ENCODE measurements at places on chromosomes 6 and 20.

GRCh38 chr20:61776491-61777075 is 289.1 kb downstream of the TAF4 start:
- DNase-seq, result no peak

GRCh38 chr6:84836366-84836765 is 72.0 kb upstream of the TBX18 start:
- DNase-seq, result no peak

DNA sequence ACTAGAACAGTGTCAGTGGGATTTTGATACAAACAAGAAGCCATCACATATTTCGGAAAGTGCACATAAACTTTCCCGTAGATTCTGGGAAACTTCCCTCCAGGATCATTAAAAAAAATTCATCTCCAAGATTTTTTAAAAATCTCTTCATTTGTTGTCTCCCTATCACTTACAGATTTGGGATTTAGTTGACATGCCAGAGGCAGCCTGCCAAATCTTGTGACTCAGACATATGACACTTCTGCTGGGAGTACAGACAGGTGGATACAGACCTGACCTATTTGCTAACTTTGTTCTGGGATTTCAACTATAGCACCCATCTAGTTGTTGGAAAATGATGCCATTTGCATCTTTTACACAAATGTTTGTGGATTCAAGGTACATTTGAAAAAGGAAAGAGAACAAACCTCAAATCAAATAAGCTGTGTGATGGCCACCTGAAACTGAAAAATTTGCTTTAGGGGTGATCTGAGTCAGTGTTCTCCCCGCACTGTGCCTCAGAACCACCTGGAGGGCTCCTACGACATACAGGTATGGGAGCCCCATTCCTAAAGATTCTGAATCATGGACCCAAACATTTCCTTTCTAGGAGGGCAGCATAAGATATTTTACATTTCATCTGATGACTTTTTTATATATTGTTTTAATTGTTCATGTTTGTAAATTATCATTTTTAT is 21.9 kb upstream of the CD2AP start:
- no peak for DNase-seq

DNA sequence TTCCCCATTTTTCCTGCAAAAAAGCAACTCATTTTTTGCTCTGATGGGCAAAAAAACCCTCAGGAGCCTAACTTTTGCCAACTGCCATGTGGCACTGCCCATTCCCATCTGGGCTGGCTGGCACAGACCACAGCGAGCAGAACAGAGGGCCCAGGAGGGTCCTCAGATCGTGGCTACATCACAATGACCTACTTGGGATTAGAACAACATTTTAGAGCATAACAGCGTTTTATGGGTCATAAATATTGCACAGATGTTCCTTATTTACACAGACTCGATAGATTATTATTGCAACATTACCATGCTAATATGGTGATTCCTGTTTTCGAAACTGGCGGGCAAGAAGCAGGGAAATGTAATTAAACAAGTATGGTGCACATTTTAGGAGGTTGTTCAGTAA is 28.0 kb downstream of the PTPRT start:
- no peak for DNase-seq

GRCh38 chr20:59207742-59208357 is 44.2 kb downstream of the ZNF831 start:
- no peak for DNase-seq

DNA sequence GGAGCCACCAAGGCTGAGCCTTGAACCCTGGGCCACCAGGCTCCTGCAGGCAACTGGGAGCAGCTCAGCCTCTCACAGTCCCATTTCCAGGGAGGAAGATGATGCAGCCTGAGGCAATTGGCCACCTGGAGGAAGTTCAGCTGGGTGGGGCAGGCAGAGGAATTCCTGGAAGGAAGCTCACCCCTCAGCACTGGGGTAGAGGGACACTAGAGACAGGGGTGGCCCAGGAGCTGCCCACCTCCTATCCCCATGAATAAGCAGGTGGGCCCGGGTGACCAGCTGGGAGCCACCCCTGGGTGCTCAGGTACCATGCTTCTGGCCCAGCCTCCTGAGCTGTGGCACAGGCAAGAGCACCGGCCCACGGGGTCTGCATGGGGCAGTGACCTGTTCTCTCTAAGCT is 3.6 kb upstream of the HSPA12B start:
- no peak for DNase-seq

- DNase-seq, result no peak
These were observed 194.1 kb downstream of the ARID1B start for GRCh38 chr6:156971153-156971885.

DNA sequence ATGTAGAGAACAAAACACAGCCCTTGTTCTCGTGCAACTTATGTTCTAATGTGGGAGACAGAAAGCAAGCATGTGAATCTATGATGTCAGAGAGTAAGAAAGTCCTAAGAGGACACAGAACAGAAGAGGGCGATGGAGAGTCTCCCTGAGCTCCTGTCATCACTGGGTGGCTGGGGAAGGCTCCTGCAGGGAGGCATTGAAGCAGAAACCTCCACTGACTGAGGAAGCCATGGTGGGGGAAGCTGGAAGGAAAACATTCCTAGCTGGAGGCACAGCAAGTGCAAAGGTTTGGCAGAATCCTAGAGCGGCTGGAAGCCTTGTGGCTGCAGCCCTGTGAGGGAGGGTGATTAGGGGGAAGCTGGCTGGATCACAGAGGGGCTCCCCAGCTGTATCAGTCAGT is 248.0 kb downstream of the CDH26 start:
- peak; percentile 52 for DNase-seq

DNA sequence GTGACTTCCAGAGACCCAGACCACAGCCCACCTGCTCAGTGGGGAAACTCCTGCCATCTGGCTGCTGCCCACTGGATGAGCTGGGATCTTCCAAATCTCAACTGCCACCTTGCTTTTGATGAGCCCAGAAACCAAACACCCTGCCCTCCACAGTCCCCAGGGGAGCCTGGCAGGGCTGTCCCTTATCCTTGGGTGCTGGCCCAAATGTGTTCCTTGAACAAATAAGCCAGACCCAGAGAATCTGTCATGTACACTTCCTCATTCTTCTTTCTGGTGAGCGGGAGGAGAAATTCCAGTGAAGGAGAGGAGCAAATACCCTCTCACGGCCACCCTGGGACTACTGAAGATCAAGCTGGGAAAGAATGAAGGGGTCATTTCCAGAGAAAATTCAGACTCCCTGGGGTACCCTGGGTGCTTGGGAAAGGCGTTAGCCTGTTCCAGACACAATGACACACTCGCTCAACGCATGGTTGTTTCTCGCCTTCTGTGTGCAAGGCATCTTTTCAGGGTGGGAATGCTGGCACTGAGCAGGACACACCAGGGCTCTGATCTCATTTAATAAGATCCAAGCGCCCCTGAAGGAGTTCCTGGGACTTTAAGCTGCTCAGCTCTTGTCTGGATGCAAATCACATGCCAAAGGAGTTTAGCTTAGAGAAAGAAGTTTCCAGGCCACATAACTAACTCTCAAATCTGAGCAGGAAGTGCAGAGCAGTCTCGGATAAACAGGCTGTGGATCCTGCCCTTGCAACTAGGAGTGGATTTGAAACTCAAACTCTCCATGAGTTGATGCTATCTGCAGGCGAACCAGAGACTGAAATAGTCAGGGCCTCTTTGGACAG is 38.5 kb downstream of the PXDC1 start:
- no peak for DNase-seq

DNA sequence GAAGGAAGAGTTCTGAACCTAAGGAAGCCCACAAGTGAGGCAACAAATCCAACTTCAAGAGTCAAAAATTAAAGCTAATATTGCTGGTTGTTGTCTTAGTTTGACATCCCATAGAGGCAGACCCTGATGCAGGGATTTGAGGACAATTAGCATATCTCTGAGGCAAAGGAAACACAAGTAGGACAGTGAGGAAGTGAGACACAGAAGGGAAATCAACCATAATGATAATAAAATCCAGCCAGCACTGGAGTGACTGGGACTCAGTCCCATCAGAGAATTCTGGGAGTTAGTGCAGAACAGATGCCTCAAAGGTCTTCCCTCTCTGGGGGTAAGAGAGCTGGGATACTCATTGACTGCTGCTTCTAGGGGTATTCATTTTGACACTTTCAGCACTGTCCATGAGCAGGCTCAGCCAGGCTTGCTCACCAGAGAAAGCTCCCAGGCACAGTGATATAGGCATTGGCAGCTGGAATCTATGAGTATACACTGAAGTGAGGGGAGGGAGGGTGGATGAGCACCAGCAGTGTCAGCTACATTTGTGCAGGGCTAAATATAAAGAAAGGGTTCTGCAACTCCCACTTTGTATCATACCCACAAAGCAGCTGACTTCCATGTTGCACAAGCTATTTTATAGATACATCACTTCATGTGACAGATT is 43.4 kb upstream of the SPTLC3 start:
- no peak for DNase-seq

- DNase-seq, result no peak
These were observed 30.7 kb upstream of the CDH22 start for GRCh38 chr20:46339037-46339436.

GRCh38 chr6:106442395-106442794 is 81.9 kb downstream of the CRYBG1 start:
- no peak for DNase-seq

GRCh38 chr6:24322924-24323323 is 34.9 kb downstream of the DCDC2 start:
- DNase-seq, result no peak

DNA sequence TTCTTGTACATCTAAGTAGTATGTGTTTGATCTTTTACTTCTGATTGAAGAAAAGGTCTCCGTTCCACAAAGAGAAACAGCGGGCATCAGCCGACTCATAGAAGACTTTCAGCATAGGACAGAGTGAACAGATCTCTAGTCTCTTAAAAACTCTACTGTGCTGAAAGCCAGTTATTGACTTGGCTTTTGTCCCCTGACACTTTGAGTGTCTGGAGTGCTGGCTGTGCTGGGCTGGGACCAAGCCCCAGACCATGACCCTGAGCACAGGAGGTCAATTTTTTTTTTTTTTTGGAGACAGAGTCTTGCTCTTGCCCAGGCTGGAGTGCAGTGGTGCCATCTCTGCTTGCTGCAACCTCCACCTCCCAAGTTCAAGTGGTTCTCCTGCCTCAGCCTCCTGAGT is 27.8 kb downstream of the MYBL2 start:
- no peak for DNase-seq

GRCh38 chr6:43760210-43761168 is 9.5 kb upstream of the VEGFA start:
- no peak for DNase-seq

- no peak for DNase-seq
These were observed 156.3 kb downstream of the ARID1B start for GRCh38 chr6:156933201-156934068.

DNA sequence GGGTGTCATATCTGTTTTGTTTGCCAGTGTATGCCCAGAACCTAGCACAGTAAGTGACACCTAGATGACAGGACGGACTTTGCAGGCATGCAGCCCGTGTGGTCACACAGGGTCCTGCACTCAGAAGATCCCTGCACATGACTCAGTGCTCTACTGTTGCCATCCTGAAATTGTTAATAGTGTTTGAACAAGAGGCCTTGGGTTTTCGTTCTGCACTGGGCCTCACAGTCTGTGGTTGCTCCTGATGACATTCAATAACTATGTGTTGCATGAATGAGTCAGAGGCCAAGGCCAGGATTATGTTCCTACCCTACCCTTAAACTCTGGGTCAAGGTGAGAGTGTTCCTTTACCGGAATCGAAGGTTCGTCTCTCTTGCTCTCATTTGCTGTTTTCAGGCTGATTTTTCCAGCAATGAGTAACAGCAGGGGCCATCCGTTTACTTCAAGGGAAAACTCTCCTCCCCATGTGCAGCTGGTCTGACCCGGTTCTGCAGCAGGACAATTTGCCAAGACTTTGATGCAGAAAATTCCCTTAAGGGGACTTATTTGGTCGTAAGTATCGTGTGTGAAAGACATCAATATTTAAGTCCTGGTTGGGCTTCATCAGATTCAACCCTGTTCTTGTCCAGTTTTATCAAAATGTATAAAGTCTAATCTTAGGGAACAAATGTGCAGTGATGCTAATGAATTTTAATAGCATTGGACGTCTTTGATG is 13.0 kb upstream of the PFDN4 start:
- no peak for DNase-seq

DNA sequence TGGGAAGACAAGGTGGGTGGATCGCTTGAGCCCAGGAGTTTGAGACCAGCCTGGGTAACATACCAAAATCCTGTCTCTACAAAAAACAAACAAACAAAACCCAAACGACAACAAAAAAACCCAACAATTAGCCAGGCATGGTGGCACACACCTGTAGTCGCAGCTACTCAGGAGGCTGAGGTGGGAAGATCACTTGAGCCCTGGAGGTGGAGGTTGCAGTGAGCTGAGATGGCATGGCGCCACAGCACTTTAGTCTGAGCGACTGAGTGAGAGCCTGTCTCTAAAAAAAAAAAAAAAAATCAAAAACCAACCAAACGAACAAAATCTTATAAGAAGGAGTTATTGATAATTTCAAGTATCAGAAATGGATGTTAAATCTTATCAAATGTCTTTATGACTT is 114.9 kb downstream of the CDH26 start:
- no peak for DNase-seq

DNA sequence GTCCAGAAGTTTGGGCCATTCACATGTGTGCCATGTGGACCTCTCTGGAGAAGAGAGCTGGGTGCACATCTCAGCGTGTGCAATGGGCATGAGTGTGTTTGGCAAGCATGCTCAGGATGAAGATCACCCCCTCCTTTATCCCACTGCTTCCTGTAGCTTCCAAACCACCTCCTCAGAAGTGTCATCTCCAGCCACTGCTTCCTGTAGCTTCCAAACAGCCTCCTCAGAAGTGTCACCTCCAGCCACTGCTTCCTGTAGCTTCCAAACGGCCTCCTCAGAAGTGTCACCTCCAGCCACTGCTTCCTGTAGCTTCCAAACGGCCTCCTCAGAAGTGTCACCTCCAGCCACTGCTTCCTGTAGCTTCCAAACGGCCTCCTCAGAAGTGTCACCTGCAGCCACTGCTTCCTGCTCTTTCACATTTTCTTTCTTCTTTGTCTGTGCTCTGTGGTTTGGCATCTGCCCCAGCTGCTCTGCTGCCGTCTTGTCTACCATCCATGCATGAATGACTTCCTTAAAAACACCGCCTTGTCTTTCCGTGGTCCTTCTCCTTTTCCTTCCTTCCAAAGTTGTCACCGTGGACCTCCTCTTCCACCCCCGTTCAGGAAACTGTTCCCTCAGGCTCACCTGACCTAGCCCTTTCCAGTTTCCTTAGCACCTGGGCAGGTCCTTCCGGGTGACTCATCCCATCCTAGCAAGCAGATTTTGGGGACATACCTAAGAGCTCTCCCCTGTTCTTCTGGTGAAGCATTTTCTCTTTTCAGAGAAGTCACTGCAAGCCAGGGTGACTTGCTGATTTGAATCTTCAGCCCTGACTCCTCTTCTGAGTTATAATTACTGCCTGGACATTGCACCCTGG is 43.5 kb upstream of the TIAM2 start:
- peak; percentile 50 for DNase-seq

DNA sequence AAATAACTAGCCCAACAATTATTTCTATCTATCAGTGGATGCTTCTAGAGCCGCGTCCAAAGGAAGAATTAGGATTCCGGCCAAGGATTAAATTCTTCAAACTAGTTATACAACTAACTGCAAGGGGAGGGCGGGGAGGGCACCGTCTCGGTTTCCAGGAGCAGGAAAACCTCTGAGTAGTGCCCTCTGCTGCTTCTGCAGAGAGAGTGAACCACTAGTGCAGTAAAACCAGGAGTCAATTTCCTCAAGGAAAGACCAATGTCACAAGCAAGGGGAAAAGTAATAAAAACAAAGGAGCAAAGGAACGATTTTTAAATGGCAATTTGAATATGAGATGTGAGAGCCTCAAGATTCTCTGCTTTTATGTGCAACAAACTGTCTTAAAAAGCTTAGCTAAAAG is 16.5 kb upstream of the UBE2J1 start:
- no peak for DNase-seq
